ENCODE measurements at places on chromosomes 2 and 18.

GRCh38 chr2:3254442-3254941 lies 123.1 kb downstream of the EIPR1 start:
- no peak for DNase-seq

DNA sequence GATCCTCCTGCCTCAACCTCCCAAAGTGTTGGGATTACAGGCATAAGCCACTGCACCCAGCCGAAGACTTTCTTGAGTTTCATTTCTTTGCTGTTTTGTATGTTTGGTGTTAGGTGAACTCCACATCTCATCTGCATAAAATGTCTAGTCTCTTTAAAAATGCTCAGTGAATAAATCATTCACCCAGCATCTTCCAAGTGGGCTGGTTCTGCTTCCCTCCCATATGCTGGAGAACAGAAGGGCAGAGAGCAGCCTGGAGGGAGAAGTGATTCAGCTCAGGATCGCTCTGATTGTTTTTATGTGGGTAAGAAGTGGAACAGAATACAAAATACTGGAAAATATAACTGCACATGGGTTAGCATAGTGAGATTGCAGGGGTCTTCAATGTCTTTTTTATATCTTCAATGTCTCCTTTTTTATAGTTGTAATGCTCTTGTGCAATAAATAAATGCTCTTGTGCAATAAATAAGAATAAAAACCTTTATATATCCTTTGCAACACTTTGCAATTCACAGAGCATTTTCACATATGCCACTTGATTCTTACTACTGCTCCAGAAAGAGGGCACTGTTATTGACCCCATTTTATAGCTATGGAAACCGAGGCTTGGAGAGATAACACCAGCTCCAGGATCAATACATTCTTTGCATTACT lies 253.0 kb upstream of the NCKAP5 start:
- DNase-seq = no peak

DNA sequence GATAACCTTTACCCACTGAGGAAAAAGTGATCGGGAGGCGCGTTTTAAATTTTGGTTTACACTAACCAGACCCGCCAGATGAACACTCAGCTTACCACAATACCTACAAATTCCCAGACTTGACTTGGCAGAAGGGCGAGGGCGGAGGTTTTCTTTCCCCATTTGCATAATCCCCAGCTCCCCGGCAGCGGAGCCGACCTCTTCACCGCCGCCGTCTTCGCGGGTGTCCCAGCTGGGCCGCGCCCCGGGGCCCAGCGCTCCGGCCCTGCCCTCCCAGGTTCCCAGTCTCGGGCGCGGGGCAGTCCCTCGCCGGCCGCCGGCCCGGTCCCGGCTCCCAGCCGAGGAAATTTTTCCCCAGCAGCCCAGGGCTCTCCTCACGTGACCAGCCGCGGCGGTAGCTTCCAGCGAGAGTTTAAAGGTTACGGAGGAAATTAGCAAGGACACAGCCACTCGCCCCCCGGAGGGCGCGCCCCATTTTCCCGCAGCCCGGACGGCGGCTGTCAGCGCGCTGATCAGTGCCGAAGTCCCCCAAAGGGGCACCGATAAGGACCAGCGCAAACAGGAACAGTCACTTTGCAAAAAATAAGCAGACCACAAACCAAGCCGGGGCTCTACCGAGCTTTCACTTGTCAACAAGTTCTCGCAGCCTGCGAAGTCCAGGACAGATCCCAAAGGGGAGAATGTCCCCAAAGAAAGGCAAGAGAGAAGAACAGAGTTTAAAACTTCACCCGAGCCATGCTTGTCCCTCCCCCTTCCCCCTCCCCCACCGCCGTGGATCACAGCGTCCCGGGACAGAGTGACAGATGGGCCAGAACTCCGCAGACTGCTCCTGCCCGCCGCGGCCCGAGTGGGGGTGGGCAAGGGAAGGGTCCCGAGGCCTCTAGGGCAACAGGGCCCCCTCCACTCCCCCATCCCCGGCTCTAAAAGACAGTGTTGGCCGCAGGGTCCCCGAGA lies 1.3 kb upstream of the PRKCE start:
- DNase-seq = no peak

DNA sequence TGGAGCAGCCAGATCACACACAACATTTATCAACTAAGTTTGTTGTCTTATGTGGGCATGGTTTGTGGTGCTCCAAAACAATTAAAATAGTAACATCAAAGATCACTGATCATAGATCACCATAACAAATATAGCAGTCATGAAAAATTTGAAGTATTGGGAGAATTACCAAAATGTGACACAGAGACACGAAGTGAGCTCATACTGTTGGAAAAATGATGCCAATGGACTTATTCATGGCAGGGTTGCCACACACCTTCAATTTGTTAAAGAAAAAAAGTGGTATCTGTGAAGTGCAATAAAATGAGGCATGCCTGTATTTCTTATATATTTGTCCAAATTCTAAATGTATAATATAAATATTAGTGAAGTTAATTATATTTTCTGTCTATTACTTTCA lies 42.9 kb upstream of the CABYR start:
- DNase-seq = no peak

DNA sequence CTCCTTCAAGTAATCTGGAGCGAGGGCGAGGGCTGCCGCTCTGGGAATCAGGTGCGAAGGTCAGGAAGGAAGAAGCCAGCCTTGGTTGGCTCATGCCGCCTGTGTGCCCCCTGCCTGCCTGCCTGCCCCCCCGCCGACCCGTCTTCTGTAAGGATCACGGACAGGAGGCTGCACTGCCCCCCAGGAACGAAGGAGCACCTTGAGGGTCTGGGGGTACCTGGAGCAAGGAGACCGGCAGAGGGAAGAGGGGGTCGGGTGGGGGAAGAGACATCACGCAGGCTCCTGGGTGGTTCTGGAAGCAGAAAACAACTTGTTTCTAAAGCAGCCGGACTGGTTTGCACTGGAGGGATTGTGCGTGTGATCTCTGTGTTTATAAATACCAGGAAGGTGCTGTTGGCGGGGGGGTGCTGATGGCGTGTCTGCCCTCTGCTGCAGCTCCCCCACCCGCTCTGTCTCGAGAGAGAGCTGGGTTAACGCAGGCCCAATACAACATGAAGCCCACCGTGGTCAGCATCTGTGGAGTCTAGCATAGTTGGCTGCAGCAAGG lies 1.7 kb downstream of the FOSL2 start:
- no peak for DNase-seq

- no peak for DNase-seq
These were observed 150.8 kb downstream of the PXDN start for GRCh38 chr2:1593371-1594122.

- no peak for DNase-seq
These were observed 95.2 kb downstream of the TFCP2L1 start for GRCh38 chr2:121189661-121190381.

DNA sequence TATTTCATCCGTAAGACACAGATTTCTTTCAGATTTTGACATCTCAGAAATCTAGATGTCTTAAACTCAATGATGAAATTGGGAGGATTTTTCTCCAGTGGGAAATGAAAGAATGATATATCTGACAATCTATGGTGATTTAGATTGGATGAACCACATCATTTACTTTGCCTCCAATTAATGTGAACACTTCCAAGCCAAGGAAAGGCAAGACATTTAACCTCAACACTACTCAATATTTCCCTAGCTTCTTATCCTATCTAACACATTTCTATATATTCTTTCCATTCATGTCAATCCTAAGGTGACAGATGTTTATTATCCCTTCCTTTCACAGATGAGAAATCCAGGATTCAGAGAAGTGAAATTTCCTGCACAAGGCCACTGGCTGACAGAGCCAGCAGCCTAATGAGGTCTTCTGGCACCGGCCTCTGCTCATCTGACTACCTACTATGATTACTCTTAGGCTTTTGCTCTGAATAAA lies 327.6 kb downstream of the IRS1 start:
- no peak for DNase-seq

GRCh38 chr18:59708988-59709387 lies 11.8 kb upstream of the CCBE1 start:
- DNase-seq = no peak

DNA sequence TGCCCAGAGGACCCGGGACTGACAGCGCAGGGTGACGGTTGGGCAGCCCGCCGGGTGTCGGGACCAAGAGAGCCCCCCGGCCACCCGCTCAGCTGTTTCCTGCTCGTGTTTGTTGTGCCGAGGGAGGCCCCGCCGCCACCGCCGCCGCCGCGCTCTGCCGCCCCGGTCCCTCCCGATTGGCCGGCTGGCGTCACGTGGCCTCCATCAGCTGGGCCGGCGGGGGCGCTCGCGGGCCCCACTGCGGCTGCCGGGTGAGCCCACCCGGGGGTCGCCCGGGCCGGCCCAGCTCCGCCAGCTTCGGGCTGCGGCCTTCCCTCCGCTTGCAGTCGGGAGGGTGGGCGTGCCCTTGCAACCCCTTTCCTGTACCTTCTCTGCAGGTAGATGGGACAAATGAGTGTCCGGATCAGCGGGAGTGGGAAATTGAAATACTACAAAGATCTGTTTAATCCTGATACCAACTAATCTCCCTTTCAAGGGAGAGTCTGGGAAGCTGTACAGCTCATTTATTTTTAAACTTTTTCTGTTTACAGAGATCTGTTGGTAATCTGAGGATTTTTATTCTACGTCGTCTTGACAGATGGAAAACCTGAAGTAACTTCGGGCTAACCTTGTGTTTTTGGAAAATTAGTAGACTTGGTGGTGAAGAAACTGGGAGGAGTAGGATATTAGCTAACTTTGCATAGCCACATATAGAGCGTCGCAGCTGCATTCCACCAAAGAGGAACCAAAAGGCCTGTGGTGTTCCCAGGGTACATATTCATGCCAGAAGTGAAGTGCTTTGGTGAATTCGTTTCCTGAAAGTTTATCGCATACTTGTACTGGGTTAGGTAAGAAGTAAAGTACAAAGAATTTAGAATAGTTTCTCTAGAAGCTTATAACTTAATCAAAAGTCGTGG lies 1.2 kb downstream of the YPEL5 start:
- peak; percentile 56 for DNase-seq

DNA sequence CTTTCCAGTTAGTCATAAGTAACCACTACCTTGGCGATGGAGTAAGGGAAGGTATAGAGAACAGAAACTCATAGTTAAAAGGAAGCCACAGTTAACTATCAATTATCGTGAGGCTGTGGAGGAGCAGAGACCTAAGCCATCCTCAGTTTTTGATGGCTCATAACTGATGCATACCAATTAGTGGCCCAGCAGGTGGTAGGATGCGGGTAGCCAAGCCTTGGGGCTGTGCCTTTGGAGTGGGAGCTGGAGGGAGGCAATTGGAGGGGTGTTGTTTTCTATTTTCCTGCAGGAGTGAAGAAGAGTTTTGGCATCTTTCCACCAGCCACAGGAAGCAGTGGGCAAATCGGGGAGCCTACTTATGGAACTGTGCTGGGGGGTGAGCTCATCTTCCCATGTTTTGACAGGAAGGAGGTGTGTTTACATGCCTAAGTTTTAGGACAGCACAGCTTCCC lies 194.8 kb downstream of the TPGS2 start:
- no peak for DNase-seq

DNA sequence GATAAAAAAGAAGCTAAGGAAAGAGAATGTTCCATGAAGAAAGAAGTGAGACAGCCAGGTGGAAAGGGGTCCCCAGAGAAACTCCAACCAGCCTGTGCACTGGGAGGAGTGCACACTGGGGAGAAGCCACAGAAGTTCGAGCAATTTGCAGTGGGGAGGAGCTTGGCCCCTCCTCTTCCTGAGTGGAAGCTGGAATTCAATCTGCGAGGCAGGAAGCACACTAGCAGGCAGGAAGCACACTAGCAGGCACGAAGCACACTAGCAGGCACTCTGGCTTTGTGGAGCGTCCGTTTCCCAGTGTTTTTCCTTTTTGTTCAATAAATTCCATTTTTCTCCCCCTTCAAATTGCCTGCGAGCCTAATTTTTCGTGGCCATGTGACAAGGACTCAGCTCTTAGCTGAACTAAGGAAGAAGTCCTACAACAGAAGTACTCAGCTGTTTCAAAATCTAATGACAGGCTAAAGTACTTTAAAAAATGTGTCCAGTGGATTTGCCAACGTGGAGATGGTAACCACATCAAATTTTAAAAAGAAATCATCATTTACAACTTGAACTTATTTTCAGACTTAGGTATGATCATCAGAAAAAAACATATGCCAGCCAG lies 21.4 kb upstream of the SPIRE1 start:
- no peak for DNase-seq

DNA sequence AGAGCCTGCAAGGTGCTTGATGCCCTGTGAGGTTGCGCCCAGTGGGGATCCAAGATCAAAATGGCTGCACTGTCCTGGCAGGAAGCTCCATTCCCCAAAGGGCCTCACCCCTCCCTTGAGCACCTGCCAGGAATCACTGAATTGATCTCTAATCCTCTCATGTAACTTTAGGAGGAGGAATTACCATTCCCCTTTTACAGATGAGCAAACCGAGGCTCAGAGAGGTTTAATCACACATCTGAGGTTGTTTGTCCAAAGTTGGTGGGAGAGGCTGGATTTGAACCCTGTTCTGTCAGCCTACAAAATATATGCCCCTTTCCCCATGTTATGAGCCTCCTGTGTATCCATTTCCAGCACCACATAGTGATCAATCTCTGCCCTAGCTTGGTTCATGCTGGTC lies 10.5 kb downstream of the ASIC4 start:
- no peak for DNase-seq

DNA sequence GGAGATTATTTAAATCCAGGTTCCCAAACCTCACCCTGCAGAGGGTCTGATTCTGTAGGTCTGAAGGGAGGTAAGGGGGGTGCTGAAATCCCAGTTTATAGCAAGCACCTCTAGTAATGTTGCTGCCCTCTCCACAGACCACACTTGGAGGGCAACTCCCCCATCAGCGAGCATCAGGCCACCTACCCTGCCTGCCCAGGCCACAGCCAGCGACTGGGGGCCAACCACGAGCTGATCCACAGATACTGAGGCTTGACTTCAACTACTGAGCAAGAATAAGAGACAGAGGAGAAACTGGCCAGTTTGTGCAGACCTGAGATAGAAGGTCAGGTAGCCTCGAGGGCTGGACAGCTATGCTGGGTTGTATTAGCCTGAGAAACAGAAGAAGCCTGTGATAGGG lies 36.3 kb upstream of the LBH start:
- DNase-seq = no peak

GRCh38 chr18:45843019-45843418 lies 17.5 kb downstream of the SIGLEC15 start:
- no peak for DNase-seq

DNA sequence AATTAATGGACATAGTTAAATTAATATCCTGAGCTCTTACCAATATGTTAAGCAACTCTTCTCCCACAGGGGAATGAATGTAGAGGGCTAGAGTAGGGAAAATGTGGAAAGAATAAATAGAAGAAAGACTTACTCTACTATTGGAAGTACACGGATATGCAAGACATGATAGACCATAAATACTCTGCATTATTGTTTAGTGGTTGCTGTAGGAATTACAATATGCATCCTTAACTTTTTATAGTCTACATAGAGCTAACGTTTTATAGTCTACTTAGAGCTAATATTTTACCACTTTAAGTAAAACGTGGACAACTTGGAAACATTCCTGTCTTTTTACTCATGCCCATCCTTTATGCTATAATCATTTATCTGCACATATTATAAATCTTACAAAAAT lies 163.8 kb upstream of the GALNT5 start:
- DNase-seq = no peak
